ENCODE measurements at places on chromosomes 6 and 20. TPM values are rescaled to one million over a fixed set of nuclear protein-coding genes. Genes with fewer than 3 reads are reported as not detected.

Gene ZC2HC1B
- total RNA-seq, result not detected

Gene ZSCAN12
- total RNA-seq, result 1.7 TPM

Gene SLC32A1
- total RNA-seq, result not detected

Gene MDC1
- total RNA-seq, result 18.3 TPM

Gene CPXM1
- not detected for total RNA-seq

Gene BIRC7
- 3.1 TPM for total RNA-seq

Gene LCA5
- total RNA-seq, result 1.0 TPM

Gene CCN5
- total RNA-seq, result 29.9 TPM
